Activated T-helper 1 cell treated with anti-CD3 and anti-CD28 coated beads, Interleukin-12 subunit alpha, Interleukin-12 subunit beta, Interleukin-2, Interleukin-4 antibody, amounts not matched to agents 30 ng/mL and 10 ng/mL and 1 ng/mL, durations not matched to agents 14 hours and 24 hours and 36 hours (primary cell): ENCODE measurements at places on chromosomes 13 and 19. TPM values are rescaled to one million over a fixed set of nuclear protein-coding genes. Genes with fewer than 3 reads are reported as not detected.

DNA sequence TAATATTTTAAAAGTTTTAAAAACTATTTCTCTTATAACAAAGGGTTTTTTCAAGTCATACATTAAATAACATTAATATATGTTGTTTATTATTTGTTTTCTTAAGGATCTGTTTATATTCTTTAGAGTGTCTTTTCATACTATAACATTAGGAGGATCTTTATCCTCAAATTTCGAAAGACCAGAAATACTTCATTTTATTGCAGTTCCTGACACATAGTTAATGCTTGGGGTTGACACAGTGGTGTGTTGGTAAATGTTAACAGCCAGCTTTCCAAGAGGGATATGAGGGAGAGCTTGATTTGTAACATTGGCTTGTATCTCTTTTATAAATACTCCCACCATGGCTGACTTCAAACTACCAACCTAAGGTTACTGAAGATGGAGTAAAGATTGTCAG lies 126.6 kb upstream of the KLF5 start:
- no peak overlapping the region for H3K4me3 ChIP-seq
- peaks cover 19% of the 10 kb centered on the region for H3K36me3 ChIP-seq
- no peaks in the 10 kb centered on the region for H3K27me3 ChIP-seq
- no peaks in the 10 kb centered on the region for H3K4me1 ChIP-seq

DNA sequence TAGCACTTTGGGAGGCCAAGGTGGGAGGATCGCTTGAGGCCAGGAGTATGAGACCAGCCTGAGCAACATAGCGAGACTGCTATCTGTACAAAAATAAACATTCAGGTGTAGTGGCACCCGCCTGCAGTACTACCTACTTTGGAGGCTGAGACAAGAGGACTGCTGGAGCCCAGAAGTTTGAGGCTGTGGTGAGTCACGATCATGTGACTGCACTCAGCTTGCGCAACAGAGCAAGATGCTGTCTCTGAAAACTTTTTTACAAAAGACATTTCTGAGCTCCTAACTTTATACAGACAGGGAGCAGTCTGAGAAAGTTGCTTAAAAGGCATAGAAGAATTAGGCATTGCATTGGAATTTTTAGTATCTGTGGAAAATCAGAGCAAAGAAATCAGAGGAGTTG lies 10.4 kb upstream of the TBC1D4 start:
- H3K27ac ChIP-seq, result no peak overlapping the region
- no peak for DNase-seq
- H3K4me3 ChIP-seq, result no peak overlapping the region
- peaks cover 10% of the 10 kb centered on the region for H3K27me3 ChIP-seq

DNA sequence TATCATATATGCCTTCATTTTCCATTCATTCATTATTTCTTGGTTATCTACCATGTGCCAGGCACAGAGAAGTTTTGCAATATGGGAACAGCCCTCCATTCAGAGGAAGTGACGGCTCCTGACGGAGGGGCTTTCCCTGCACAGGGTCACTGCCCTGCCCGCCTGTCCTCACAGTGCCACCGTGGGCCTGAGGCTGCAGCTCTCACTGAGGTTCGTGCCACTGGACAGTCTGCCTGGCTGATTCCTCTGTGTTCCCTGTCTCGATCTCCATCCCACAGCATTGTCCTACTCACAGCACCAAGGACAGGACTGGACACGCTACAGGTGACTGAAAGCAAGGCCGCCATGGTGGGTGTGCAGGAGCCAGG lies 92.7 kb downstream of the TSHZ3 start:
- no peak overlapping the region for H3K4me3 ChIP-seq
- H3K36me3 ChIP-seq, result no peaks in the 10 kb centered on the region
- H3K4me1 ChIP-seq, result no peaks in the 10 kb centered on the region
- peaks cover 9% of the 10 kb centered on the region for H3K27me3 ChIP-seq
- no peak for DNase-seq

The WTIP gene
- 0.39 and 0.86 TPM in 2 replicates for total RNA-seq

The SRRM5 gene
- 0.10 and 0.13 TPM in 2 replicates for total RNA-seq
